GM20000 (cell line): ENCODE measurements at places on chromosomes 16 and 17.

- DNase-seq: no peak
Measured at GRCh38 chr17:37506678-37507077, 17.0 kb downstream of the DUSP14 start.

GRCh38 chr17:34306466-34306865 is 12.8 kb upstream of the CCL8 start:
- no peak for DNase-seq

DNA sequence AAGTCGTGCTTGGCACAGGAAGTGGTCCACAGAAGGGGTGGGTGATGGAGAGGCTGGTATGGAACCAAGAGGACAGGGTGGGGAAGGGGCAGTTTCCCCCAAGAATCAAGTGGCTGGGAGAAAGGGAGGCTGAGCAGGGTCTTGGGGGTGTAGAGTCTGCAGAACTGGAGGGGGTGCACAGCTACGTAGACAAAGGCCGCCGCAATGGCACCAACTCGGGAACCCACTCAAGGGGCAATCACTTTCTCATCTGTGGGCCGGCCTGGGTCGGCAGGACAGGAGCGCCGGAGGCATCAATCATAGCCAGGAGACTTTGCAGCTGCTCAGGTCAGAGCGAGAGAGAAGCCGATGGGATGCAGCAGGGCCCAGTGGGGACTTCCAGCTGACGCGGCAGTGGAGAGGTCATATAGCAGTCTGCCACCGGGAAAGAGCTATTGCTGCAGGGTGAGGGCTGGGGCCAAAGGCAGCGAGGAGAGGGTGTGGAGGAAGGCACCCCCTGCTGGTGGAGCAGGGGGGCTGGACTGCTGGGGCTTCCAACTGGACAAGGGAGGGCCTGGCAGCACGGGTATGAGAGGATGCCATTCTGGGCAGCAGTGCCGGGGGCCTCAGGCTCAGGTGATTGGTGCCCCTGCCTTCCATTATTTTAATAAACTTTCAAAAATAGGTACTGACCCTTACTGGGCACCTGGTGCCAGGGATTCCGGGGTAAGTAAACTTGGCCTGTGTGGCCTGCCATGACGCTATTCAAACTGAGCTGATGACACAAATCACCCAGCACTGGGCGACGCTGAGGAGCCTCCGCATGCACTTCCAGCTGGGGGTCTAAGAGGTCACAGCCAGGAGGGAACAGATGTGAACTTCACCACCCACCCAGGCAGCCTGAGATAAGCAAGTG is 52.5 kb upstream of the MTSS2 start:
- no peak for DNase-seq

DNA sequence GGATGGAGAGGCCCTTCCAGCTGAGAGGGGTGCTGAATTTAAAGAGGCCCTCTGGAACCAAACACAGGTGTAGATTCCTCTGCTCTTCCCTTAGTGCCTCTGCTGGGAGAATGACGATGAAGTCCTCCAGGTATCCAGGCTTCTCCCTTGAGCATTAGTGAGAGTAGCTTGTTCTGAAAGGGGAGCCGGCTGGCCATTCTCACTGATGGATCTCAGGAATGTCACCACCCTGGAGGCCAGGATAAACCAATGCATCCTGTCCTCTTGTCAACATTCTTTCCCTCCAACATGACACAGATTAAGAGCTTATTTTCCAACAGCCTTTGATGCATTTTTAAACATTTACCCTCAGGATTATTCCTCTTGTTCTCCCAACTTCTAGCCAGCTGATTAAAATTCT is 325.5 kb downstream of the CA10 start:
- DNase-seq: no peak

DNA sequence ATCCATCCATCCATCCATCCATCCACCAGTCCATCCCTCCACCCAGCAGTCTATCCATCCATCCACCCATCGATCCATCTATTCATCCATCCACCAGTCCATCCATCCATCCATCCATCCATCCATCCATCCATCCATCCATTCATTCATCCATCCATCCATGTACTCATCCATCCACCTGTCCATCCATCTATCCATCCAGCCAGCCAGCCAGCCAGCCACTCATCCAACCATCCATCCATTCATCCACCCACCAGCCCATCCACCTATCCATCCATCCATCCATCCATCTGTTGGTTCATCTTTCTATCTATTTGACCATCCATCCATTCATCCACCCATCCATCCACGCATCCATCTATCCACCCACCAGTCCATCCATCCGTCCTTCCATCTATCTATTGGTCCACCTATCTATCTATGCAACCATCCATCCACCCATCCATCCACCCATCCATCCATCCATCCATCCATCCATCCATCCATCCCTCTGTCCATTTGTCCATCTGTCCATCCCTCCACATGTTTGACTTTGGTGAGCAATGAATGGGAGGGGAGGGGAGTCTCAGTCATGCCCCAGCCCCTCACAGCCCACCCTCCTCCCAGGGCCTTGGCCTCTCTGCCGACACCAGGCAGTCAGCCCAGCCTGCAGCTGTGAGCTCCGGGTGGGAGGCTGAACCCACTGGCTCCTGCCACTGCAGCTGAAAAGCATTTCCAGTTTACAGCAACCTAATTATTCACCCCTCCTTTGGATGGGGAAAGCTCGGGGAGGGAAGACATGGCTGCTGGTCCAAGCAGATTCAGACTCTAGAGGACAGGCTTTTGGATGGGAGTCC is 38.1 kb upstream of the SSTR5 start:
- no peak for DNase-seq

DNA sequence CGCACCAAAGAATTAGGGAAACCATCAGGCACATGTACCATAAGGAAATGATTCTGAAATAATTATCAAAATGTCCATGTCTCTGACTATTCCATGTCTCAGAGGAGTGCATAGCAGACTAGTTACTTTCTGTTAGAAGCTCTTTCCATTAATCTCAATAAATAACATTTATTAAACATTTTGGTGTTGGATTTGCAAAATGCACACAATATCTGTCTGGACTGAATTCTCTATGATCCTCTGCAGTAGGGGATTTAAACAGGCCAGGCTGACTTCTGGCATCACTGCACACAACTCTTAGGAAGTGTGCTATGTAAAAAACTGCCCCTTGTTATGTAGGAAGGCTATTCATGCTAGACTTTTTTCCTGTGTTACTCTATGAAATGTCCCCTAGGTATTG is 283.3 kb upstream of the CDH5 start:
- DNase-seq: no peak

GRCh38 chr16:80449392-80449791 is 91.4 kb upstream of the DYNLRB2 start:
- DNase-seq: no peak

DNA sequence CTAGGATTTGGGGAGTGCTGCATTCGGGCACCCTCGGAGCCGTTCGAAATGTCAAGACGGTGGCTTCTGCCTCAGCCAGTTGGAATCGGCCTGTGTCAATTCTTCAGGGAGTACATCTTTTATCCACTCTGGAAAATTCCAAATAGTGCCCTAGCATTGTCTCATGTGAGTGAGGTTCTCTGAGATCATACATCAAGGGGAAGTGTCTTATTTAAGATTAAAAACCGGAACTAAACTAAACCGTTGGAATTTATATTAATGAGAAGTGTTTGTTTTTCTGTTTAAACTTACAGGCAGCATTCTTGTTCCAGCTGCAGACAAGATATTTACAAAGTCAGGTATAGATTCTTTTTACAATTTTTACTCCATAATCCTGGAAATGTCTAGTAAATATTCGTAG is 56.8 kb downstream of the SLC47A1 start:
- no peak for DNase-seq

GRCh38 chr16:57735755-57736418 is at the start of gene KATNB1:
Gene KATNB1, plus strand, starts transcription at chr16:57735770. Its CDS starts 1,474 bp downstream, at chr16:57737244.
- no peak for DNase-seq

GRCh38 chr17:46003907-46004748 is 5.1 kb downstream of the STH start:
- DNase-seq: no peak

DNA sequence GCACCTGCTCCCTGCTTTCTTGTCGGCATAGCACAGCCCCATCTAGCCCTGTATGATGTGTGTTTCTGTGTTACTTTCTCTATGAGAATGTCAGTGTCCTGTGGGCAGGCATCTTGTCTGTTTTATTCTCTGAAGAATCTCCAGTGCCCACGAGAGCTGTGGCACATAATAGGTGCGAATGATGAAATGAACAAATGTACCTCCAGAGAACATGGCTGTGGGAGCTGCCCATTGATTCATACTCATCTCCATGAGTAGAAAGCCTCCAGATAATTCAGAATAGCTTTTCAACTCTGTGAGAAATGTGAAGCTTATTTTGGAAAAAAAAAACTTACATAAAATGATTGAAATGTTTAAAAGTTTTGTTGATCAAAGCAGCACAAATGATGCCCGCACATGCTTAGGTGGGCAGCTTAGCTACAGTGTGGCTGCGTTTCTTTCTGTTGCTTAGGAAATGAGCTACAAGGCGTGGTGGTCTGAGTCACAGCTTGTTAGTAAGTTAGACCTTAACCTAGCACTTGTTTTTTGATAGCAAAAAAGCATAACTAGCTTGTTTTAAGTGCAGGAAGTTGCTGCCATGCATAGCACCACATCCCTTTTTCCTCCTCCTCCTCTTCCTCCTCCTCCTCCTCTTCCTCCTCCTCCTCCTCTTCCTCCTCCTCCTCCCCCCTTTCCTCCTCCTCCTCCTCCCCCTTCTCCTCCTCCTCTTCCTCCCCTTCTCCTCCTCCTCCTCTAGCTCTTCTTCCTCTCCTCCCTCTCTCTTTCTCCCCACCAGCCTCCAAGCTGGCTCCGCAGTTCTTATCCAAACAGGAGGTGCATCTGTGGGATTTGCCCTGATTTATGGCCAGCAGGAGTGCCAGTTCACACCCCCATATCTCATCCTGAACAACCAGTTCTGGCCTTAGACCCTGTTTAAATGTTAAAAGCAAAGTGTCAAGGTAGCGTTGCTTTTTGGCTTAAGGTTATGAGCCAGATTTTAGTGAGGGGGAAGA is 221.5 kb downstream of the IRF8 start:
- no peak for DNase-seq

- no peak for DNase-seq
Measured at GRCh38 chr17:54736573-54736972, 164.1 kb upstream of the TOM1L1 start.

DNA sequence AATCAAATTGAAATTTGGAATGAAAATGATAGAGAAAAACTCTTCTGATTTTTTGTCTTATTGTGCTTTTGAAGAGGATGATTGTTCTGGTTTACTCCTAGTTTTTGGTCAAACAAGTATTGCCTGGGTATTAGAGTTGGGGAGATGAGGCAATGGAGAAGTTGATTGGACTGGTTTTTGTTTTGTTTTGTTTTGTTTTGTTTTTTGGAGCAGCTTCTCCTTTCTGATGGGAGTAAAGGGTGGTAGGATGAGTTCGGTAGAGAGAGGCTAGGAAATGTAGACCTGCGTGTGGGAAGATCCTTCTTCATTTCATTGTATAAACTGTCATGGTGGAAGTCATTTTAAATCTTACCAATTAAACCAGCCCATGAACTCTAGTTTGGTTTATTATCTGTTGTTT is 17.7 kb downstream of the ATP6V0A1 start:
- no peak for DNase-seq

- no peak for DNase-seq
Measured at GRCh38 chr17:10648381-10648780, 8.7 kb downstream of the MYH3 start.

GRCh38 chr17:74883241-74883745 is 10.1 kb downstream of the FADS6 start:
- no peak for DNase-seq

GRCh38 chr16:89936981-89937380 is 11.6 kb upstream of the DEF8 start:
- DNase-seq: no peak

GRCh38 chr16:74320707-74321106 is 24.1 kb downstream of the PSMD7 start:
- no peak for DNase-seq

DNA sequence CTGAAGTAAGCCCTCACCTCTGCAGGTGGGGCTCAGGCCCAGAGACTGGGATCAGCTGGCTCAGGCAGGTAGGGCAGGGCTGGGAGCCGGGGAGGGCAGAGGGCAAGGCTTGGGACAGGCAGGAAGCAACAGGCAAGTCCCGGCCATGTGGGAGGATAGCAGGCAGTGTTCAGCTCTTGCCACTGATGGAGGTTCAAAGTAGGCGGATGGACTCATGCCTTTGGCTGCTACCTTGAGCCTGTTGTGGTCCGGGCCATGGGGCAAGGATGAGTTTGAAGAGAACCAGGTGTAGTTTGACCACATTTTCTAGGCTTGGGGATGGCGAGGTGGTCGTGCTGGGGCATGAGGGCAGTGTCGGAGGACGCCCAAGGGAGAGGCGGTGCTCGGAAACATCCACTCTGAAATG is 2.7 kb downstream of the PRCD start:
- no peak for DNase-seq

GRCh38 chr17:77286641-77287431 is 146.1 kb downstream of the SEC14L1 start:
- DNase-seq: no peak

GRCh38 chr16:10981697-10982216 is 37.4 kb downstream of the CLEC16A start:
- DNase-seq: peak; percentile 67

DNA sequence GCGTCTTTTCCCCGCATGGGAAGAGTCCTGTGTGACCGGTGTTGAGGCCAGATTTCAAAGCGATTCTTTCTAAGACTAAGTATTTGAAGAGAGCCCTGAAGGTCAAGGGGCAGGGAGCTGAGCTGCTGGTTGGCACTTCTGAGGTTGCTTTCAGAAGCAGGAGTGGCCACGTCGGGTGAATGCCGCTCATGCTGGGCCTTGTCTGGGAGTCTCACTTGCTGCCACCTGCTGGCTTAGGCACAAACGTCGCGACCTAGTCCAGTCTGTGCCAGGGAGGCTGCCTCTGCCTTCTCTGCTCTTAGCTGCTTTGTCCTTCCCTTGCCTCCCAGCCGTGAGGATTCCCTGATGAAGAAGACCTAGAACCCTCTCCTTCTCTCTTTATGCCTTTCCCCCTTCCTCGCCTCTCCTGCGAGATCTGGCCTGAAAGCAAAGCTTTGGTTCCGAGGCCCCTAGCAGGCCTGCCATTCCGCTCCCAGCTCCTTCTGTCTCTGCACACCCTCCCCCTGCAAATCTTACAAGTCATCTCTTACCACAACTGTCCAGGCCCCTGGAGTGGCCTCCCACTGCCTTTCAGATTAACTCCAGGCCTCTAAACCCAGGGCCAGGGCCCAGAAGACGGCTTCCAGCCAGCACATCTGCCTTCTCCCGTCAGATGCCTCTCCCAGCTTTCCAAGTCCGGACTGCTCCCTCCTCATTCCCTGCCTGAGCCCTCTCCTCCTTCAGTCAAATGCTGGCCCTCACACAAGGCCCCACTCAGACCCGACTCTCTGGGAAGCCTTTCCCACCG is 11.4 kb downstream of the CTNS start:
- no peak for DNase-seq

- no peak for DNase-seq
Measured at GRCh38 chr17:76700617-76701470, 9.9 kb downstream of the MXRA7 start.

GRCh38 chr17:73555199-73555960 is 88.9 kb downstream of the SDK2 start:
- no peak for DNase-seq
